GM12864 (cell line): ENCODE measurements at places on chromosomes 1 and 21.

- no peak for DNase-seq
Observed at GRCh38 chr1:156805766-156806511, 10.7 kb downstream of the SH2D2A start.

GRCh38 chr1:231969076-231969475 lies 342.5 kb downstream of the DISC1 start:
- DNase-seq = no peak

DNA sequence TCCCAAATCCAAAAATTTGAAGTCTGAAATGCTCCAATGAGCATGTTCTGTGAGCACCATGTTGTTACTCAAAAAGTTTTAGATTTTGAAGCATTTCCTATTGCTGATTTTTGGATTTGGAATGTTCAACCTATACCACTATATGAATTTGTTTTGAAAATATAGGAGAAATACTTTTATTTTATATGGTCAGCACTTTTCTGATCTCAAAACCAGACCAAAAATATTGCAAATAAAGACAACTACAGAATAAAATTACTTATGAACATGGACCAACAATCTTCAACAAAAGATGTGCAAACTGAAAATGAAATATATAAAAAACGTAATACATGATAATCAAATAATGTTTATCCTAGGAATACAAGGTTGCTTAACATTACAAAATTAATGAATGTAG lies 73.7 kb upstream of the APOBEC4 start:
- DNase-seq = no peak

GRCh38 chr1:21736876-21737275 lies 46.1 kb downstream of the USP48 start:
- no peak for DNase-seq

GRCh38 chr1:67747671-67748546 lies 62.9 kb downstream of the GADD45A start:
- DNase-seq = no peak

GRCh38 chr1:162554258-162554657 lies 7.3 kb upstream of the UAP1 start:
- no peak for DNase-seq

- no peak for DNase-seq
Observed at GRCh38 chr1:2594001-2594640, 7.5 kb downstream of the PRXL2B start.

DNA sequence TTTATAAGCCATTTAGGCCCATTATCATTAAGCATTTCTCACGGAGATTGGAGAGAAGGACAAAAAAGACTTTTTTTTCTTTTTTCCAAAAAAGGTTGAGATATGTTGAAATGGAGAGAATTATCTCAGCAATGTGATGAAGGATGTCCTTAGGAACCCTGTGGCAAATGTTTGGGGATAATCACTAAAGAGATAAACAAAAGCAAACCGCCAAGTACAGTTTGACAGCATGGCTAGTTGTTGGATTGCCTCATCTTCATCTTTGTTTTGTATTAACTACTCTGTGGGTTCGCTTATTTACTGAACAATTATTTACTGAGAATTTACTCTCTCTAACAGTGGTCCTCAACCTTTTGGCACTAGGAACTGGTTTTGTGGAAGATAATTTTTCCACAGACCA lies 97.4 kb upstream of the HP1BP3 start:
- DNase-seq = no peak

DNA sequence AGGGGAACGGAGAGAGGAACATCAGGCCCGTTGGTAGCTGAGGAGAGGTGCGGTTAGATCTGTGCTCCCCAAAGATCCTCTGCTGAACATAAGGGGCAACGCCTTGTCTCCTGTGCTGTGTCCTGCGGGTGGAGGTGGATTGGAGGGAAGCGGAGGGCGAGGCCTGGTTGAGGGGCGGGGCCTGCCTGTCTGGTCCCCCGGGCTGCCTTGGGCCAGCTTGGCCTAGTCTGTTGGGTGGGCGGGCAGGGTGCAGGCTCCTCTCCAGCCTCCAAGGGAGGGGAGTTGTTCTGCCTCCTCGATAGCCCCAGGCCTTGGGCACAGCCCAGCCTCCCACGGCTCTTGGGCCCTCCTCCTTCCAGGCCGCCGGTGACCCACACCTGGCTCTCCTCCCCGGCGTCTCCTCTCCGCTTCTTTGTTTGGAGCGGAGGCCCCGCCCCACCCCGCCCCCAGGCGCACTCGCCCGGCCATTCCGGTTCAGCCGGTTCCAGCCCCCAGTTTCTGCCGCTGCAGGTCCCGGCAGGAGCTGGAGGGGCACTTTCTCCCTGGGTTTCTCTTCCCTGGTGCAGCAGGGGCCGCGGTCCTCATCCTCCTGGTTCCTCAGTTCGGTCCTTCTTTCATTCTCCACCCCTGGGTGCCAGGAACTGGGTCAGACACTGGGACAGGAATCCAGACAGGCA lies 19.4 kb downstream of the PTPRF start:
- DNase-seq = no peak

DNA sequence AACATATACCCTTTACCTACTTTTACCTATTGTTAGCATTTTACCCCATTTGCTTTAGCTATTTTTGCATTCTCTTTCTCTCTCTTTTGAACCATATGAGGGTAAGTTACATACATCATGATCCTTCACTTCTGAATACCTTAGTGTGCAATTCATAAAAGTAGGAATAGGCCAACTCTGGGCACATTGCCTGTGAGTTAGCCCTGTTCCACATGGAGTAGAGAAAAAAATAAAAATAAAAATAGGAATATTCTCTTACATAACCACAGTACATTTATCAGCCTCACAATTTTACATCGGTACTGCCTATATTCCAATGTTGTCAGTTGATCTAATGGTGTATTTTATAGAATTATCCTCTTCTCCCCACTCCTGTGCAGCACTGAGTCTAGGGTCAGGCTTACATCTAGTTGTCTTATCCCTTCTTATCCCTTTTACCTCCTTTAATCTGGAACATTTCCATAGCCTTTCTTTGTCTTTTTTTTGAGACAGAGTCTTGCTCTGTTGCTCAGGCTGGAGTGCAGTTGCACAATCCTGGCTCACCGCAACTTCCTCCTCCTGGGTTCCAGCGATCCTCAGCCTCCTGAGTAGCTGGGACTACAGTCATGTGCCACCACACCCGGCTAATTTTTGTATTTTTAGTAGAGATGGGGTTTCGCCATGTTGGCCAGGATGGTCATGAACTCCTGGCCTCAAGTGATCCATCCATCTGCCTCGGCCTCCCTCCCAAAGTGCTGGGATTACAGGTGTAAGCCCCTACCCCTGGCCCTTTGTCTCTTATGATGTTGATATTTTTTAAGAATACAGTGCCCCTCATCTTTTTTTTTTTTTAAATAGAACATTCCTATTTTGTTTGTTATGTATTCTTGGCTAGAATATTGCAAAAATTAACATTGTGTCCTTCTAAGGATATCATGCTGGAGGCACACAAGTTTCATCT lies 11.1 kb upstream of the SLC30A1 start:
- no peak for DNase-seq

- no peak for DNase-seq
Observed at GRCh38 chr1:203843435-203843834, 18.0 kb upstream of the SNRPE start.

GRCh38 chr21:38422082-38422481 lies 76.2 kb downstream of the ERG start:
- DNase-seq = no peak

DNA sequence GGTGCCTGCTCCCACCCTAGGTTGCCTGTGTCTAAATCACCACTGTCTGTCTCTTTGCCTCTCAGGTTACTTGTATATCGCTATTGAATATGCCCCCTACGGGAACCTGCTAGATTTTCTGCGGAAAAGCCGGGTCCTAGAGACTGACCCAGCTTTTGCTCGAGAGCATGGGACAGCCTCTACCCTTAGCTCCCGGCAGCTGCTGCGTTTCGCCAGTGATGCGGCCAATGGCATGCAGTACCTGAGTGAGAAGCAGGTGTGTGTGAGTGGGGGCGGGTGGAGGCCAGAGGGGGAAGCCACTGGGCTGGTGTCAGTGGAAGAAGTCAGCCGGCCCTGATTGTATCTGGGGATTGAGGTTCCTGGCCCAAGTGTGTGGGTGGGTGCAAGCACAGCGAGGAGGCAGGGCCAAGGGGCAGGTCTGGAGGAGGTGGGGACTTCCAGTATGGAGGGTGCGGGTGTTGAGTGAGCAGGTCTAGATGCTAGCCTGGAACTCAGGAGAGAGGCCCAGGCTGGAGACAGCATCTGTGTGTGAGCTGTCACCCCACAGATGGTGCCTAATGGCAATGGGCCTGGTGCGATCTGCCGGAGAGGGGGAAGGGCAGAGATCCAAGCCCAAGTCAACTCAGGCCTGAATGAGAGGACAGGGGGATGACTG lies 17.2 kb downstream of the TIE1 start:
- no peak for DNase-seq

- no peak for DNase-seq
Observed at GRCh38 chr1:100532645-100533044, 5.3 kb upstream of the GPR88 start.

DNA sequence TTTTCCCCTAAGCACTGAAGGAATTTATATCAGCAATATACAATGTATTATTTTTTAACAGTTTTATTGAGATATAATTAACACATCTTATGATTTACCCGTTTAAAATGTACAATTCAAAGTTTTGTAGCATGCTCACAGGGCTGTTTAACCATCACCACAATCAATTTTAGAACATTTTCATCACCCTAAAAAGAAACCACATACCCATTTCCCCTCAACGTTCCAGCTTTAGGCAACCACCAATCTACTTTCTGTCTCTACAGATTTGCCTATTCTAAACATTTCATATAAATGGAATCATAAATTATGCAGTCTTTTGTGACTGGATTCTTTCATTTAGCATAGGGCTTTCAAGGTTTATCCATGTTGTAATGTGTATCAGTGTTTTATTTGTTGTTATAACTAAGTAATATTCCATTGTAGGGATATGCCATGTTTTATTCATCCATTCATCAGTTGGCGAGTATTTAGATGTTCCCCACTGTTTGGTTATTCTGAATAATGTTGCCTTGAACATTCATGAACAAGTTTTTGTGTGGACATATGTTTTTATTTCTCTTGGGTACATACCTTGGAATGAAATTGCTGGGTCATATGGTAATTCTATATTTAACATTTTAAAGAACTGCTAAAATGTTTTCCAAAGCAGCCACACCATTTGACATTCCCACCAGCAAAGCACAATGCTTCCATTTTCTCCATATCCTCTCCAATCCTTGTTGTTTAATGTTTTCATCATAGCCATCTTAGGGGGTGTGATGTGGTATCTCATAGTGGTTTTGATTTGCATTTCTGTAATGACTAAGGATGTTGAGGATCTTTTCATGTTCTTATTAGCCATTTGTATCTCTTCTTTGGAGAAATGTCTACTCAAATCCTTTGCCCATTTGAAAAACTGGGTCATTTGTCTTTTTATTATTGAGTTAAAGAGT lies 188.5 kb downstream of the TM2D1 start:
- DNase-seq = no peak

- peak; percentile 40 for DNase-seq
Observed at GRCh38 chr1:88399690-88400089, 284.4 kb upstream of the PKN2 start.

DNA sequence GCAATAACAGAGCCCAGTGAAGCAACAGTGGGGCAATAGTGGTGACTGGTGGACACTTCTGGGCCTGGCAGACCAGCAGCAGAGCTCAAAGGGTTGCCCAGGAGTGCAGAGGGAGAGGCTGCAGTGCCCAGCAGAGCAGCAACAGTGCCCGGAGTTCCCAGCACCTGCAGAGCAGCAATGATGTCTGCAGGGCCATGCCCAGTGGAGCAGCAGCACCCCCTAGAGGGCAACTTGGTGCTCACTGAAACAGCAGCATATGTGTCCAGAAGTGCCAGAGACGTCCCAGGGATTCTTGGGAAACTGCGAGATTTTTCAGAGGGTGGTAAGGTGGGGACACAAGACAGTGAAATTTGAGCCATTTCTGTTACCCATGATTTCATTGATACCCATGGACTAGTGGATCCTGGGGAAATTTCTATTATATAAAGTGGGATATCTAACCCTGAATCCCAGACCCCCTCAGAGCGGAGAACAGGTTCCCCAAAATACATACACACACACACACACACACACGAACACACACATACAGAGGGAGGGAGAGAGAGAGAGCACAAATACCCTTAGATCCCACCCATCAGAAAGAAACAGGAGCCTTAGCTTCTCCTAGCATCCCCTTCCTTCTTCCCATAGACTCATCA lies 156.9 kb upstream of the GJB5 start:
- DNase-seq = peak; percentile 25

DNA sequence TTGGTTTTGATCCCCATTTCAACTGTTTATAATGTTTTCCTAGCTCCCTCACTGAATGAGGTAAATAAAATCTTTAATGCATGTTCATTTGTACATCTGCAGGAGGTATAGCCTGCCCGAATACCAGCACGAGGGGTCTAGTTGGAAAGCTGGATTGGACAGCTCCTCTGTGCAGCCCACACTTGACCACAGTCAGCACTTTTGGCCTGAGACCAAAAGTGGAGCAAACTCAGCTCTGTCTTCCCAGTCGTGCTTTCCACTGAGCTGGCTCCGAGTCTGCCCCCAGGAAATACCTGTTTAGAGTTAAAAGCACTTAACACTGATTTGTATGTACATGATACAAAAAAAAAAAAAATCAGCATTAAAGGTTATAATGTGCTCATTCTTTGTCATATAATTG lies 224.4 kb downstream of the DSCAM start:
- no peak for DNase-seq

DNA sequence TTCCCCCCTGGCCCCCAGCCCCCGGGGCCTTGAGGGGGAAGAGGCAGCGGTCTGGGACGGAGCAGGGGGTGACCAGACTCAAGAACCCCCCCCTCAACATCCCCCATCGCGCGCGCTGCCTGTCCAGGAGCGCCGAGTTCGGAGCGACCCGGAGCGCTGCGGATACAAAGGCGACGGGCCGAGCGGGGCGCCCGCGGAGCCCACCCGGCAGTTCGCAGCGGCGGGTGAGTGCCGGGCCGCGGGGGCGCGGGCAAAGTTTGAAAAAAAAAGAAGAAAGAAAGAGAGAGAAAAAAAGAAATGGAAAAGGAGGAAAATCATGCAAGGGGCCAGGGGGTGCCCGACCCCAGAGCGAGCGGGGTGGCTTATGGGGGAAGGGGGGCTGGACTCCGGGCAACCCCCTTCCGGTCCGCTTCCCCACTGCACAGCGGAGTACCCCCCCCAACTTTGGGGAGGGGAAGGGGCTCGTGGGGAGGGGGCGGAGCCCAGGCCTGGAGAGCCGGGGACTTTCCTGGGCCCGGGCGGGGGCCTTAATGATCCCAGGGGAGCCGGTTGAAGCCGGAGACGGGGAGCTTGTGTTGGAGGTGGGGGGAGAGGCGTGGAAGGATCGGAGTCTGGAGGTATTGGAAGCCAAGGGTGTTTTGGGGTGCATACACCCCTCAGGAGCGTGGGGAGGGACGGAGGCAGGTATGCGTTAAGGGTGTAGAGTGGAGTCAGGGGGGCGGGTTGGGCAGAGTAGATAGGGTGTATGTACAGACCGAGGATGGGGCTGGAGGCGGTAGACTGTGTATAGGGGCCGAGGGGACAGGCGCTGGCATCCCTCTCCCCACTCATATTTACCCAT lies 502 bp downstream of the VANGL2 start:
- DNase-seq = no peak

DNA sequence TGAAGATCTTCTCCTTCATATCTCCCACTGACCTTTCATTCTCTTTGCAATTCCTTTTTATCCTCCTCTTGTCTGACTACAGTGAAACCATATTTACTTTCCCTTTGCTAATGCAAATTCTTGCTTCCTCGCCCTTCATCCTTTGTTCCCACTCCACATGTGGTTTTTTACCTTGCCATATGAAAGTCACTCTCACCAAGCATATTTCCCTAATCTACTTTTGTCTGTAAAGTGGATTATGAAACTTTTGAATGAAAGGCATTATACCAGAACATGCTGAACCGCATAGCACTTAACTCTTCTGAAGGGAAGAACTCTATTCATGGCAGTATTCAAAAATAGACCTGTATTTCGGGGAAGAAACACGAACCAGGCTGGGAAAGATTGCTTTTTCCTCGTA lies 8.0 kb upstream of the TMPRSS15 start:
- no peak for DNase-seq
